Stimulated activated CD4-positive, alpha-beta T cell treated with anti-CD3 and anti-CD28 coated beads, Interleukin-1b, Interleukin-23, amount 100 ng/mL, for 1 hour (primary cell): ENCODE measurements at places on chromosomes 3 and 15.

GRCh38 chr3:108091498-108092250 lies 843 bp upstream of the CD47 start:
- DNase-seq, result peak; percentile 15

- no peak for DNase-seq
These were observed 45.4 kb upstream of the UBE2E1 start for GRCh38 chr3:23760325-23760724.

DNA sequence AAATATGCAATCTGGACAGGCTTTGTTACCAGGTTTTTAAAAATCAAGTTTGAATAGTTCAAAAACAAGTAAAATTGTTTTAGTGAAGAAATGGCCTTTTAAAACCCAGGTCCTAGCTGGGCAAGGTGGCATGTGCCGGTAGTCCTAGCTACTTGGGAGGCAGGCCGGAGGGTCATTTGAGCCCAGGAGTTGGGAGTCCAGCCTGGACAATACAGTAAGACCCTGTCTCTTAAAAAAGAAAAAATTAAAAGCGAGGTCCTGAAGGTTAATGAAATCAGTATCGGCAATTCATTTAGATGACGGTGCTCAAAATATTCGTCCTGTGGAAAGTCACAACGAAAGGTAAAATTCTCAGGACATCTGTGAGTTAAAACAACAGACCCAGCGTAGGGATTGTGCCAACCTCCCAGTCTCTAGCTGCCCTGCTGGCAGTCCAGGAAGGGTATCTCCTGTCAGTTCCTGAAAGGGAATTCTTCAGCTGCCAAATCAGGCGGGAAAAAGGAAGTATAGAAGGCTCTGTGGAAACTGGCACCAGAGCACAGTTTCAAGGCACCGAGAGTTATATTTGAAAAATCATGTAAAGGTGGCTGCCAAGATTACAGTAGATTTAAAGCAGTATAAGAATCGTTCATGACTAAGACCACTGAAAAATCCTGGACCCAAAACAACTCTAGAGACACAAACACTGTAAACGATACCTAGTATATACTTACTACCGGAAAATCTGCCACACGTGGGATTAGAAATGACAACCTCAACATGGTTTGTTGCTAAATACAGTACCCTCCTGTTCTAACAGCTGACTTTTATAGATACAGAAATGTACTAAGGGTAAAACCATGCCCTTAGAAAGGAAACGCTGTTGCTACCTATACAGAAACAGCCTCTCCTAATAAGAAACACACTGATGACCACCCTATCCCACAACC lies 1.2 kb upstream of the ABHD17C start:
- DNase-seq, result no peak

GRCh38 chr3:171249245-171249644 lies 211.0 kb downstream of the TNIK start:
- no peak for DNase-seq

- DNase-seq, result no peak
These were observed 287.5 kb upstream of the CNTN6 start for GRCh38 chr3:805326-805725.
